ENCODE measurements at places on chromosomes 11 and 22. TPM values are rescaled to one million over a fixed set of nuclear protein-coding genes. Genes with fewer than 3 reads are reported as not detected.

The CENPM gene
- total RNA-seq, result 115 TPM

The RBM7 gene
- total RNA-seq, result 34.1 TPM

DNA sequence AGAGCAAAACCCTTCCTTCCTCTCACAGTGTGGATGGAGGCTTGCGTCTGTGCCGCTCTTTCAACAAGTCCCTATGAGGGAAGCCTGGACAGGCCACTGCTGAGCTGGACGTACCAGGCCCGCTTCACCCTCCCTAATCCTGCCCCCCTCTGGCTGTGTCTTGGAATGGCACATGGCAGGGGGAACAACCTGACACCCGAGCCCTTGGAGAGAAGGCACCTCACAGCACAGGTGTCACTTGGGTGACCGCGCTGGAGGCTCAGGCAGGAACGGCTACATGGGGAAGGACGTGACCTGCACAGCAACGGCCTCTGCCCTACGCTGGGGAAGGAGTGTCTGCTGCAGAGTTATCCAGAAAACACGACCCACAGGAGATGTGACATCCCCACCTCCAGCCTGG, 11.0 kb downstream of the CARS1 start:
- no peak overlapping the region for H3K27ac ChIP-seq
- H3K27me3 ChIP-seq, result no peaks in the 10 kb centered on the region
- H3K36me3 ChIP-seq, result no peaks in the 10 kb centered on the region
- peaks cover 25% of the 10 kb centered on the region for H3K4me1 ChIP-seq
- no peak overlapping the region for H3K4me3 ChIP-seq

GRCh38 chr11:90218606-90219005, 4.2 kb downstream of the CHORDC1 start:
- no peaks in the 10 kb centered on the region for H3K27me3 ChIP-seq
- no peak overlapping the region for H3K4me3 ChIP-seq
- peaks cover 48% of the 10 kb centered on the region for H3K4me1 ChIP-seq
- peaks cover 31% of the 10 kb centered on the region for H3K36me3 ChIP-seq
- no peak for DNase-seq

DNA sequence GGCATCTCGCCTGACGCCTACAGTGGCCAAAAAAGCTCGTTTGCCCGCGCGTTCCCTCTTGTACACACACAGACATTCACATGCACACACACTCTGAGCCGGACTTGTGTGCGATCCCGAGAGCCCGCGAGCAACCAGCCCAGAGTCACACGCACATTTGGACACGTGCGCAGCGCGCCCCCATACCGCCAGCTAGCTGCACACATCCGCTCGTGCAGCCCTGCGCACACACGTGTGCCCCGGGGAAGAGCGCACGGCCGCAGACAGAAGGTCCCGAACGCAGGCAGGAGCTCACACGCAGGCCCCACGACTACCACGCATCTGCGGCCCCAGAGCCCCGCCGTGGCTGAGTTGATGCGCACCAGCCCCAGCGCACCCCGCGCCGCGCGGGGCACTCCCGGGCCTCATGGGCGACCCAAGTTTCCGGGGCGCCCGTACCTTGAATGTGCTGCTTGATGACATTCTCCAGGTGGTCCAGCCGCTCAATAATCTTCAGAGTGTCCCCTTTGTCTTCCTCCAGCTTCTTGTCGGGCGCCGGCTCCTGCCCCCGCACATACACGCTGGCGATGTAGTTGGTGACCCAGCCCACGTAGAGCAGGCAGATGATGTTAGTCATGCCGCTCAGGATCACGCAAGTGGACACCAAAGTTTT, 758 bp downstream of the GALNT18 start:
- peaks cover 4% of the 10 kb centered on the region for H3K4me1 ChIP-seq
- no peaks in the 10 kb centered on the region for H3K36me3 ChIP-seq
- no peak overlapping the region for H3K27ac ChIP-seq
- peaks cover 31% of the 10 kb centered on the region for H3K27me3 ChIP-seq
- peak overlapping the region; percentile 66 for H3K4me3 ChIP-seq
- DNase-seq, result no peak

The OR51B5 gene
- not detected for total RNA-seq

DNA sequence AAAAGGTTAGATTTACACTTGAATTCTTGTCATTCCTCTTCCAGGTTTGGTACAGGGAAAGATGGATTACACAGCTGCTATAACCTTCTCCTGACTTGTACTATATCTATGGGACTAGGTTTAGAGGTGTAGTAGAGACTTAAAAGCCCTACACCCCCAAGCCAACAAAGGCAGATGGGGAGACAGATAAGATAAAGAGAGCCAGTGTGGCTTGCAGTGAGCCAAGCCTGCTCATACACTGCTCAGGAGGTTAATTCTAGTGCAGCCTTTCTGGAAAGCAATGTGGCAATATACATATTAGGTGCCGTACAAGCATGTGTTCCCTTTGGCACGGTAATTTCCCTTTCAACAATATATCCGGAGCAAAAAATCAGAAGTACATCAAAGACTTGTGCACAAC, 10.8 kb downstream of the SIK3 start:
- peaks cover 8% of the 10 kb centered on the region for H3K36me3 ChIP-seq
- H3K4me3 ChIP-seq, result no peak overlapping the region
- no peak overlapping the region for H3K27ac ChIP-seq

The BAIAP2L2 gene
- 0.84 TPM for total RNA-seq

DNA sequence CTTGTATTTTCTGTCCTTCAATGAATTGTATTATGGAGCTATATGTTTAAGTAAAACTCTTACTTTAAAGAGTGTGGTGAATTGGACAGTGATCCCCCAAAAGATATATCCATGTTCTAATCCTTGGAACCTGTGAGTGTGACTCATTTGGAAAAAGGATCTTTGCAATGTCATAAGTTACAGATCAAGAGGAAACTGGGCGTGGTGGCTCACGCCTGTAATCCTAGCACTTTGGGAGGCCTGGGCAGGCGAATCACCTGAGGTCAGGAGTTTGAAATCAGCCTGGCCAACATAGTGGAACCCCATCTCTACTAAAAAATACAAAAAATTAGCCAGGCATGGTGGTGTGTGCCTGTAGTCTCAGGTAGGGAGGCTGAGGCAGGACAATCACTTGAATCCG, 36.7 kb downstream of the ELF5 start:
- peaks cover 11% of the 10 kb centered on the region for H3K36me3 ChIP-seq
- H3K4me3 ChIP-seq, result no peak overlapping the region
- H3K4me1 ChIP-seq, result no peaks in the 10 kb centered on the region
- no peak overlapping the region for H3K27ac ChIP-seq
- DNase-seq, result no peak
- peaks cover 24% of the 10 kb centered on the region for H3K27me3 ChIP-seq

GRCh38 chr11:57275582-57275981, 38.5 kb upstream of the APLNR start:
- no peak overlapping the region for H3K4me3 ChIP-seq
- no peak overlapping the region for H3K27ac ChIP-seq
- no peaks in the 10 kb centered on the region for H3K36me3 ChIP-seq
- no peak for DNase-seq
- peaks cover 46% of the 10 kb centered on the region for H3K27me3 ChIP-seq
- H3K4me1 ChIP-seq, result peaks cover 5% of the 10 kb centered on the region

- H3K4me3 ChIP-seq, result no peak overlapping the region
- H3K27me3 ChIP-seq, result peaks cover 11% of the 10 kb centered on the region
- H3K36me3 ChIP-seq, result no peaks in the 10 kb centered on the region
- H3K27ac ChIP-seq, result no peak overlapping the region
These were observed 978 bp upstream of the CLDN5 start for GRCh38 chr22:19525116-19525660.

DNA sequence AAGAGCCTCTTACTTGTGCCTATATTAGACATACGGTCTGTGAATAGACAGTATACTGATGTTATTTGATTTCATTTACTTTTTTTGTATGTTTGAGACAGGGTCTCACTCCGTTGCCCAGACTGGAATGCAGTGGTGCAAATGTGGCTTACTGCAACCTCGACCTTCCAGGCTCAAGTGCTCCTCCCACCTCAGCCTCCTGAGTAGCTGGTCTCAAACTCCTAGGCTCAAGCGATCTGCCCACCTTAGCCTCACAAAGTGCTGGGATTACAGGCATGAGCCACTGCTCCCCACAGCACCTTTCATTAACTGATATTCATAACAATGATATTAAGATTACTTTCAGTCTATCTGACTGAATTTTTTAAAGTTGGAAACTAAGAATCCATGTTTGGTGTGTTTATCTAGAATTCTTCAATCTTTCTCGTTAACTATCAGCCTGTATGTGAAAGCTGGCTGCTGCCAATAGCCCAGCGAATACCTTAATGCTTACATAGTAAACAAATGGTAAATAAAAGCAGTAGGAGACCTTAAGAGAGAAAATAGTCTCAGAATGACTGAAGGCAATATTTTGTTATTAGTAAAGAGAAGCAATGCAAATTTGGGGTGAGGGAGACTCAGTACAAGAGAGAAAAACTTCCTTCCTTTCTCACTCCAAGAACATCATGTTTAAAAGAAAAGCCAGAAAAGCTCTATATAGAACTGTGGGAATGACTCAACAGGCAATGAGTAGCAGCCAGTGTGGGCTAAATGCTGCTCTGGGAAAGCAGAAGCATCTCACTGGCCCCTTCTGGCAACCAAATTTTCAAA, 101.9 kb downstream of the MRTFA start:
- peak overlapping the region; percentile 97 for H3K27ac ChIP-seq
- no peaks in the 10 kb centered on the region for H3K27me3 ChIP-seq
- peaks cover 37% of the 10 kb centered on the region for H3K4me1 ChIP-seq
- H3K36me3 ChIP-seq, result no peaks in the 10 kb centered on the region
- H3K4me3 ChIP-seq, result peak overlapping the region; percentile 89

DNA sequence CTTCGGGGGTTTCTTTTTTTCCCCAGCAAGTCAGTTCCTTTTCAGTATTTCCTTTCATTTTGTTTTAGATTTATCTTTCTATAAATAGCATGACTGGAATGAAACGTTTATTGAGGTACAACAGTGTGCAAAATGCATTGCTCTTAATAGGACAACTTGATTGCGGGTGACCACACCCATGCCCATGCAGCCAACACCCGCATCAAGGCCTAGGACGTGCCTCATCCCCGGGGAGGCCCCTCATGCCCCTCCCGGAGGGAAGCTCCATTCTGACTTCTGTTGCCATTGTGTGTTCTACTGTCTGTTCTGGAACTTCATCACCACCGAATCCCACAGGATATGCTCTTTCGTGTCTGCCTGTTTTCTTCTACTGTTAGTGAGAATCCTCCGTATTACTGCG, 82.2 kb downstream of the RPS6KA4 start:
- peaks cover 7% of the 10 kb centered on the region for H3K27me3 ChIP-seq
- no peaks in the 10 kb centered on the region for H3K4me1 ChIP-seq
- H3K36me3 ChIP-seq, result no peaks in the 10 kb centered on the region
- no peak overlapping the region for H3K27ac ChIP-seq

The FDX1 gene
- 11.1 TPM for total RNA-seq

The TSGA10IP gene
- not detected for total RNA-seq

The ASPHD2 gene
- total RNA-seq, result 8.5 TPM

The OR8A1 gene
- not detected for total RNA-seq

DNA sequence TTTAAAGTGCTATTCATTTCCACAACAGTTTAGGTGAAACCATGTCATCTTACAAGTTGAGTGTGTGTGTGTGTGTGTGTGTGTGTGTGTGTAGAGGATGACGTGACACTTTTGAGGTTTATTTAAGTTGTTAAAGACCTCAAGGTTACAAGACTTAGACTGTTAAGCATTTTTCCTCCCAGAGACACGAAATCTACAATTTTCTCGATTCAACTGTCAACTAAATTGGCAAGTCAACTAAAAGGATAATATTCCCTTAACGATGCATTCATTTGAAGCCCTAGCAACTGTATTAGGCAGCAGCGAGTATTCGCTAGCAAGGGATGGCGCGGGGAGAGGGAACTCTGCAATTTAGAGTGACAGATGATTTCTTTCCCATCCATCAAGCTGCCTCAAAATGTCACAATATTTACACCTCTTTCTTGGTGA, 17.6 kb upstream of the BDNF start:
- H3K27me3 ChIP-seq, result peaks cover 39% of the 10 kb centered on the region
- H3K4me3 ChIP-seq, result no peak overlapping the region
- H3K27ac ChIP-seq, result no peak overlapping the region

- peaks cover 50% of the 10 kb centered on the region for H3K27me3 ChIP-seq
- DNase-seq, result no peak
- H3K36me3 ChIP-seq, result no peaks in the 10 kb centered on the region
- H3K4me1 ChIP-seq, result peaks cover 7% of the 10 kb centered on the region
- H3K27ac ChIP-seq, result no peak overlapping the region
- H3K4me3 ChIP-seq, result no peak overlapping the region
These were observed 11.5 kb downstream of the PKNOX2 start for GRCh38 chr11:125175896-125176575.

Data from natural killer cell treated with Interleukin-12 subunit alpha and Interleukin-12 subunit beta and Interleukin-15 and Interleukin-18, amount 100 ng/mL, for 72 hours (primary cell).